ENCODE measurements at places on chromosomes 3 and 15.
A peak's percentile ranks its signal among the peaks of the same experiment; 100 is the strongest.

GRCh38 chr15:42591238-42591934 lies 16.0 kb downstream of the STARD9 start:
- no peaks in the 10 kb centered on the region for H3K27me3 ChIP-seq
- no peaks in the 10 kb centered on the region for H3K4me1 ChIP-seq
- no peak overlapping the region for H3K27ac ChIP-seq
- no peak for DNase-seq

GRCh38 chr3:11509173-11510000 lies 134.3 kb downstream of the VGLL4 start:
- H3K27me3 ChIP-seq, result no peaks in the 10 kb centered on the region
- peaks cover under 1% of the 10 kb centered on the region for H3K36me3 ChIP-seq
- H3K4me1 ChIP-seq, result peaks cover 6% of the 10 kb centered on the region
- H3K4me3 ChIP-seq, result no peak overlapping the region
- DNase-seq, result no peak

- H3K4me3 ChIP-seq, result peak overlapping the region; percentile 88
- H3K4me1 ChIP-seq, result peaks cover 65% of the 10 kb centered on the region
- peaks cover 7% of the 10 kb centered on the region for H3K27me3 ChIP-seq
- H3K27ac ChIP-seq, result peak overlapping the region; percentile 88
- peak; percentile 94 for DNase-seq
These were observed 1.2 kb downstream of the RAB43 start for GRCh38 chr3:129120254-129121004.

DNA sequence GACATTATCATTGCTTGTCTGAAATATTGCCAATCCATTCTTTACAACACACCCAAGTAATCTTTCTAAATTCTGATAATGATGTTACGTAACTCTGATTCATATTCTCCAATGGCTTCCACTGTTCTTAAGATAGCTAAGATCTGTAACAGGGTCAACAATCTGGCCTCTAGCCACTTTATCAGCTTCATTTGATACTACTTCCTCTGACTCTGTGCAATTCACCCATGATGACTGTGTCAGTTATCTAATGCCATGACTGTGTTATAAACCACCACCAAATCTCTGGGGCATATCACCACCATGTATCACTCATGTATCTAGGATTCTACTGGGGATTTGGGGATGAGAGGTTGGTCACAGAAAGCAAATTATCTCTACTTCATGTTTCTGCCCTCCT lies 44.0 kb downstream of the CD200 start:
- no peak for DNase-seq
- no peaks in the 10 kb centered on the region for H3K36me3 ChIP-seq
- H3K27ac ChIP-seq, result no peak overlapping the region
- H3K27me3 ChIP-seq, result no peaks in the 10 kb centered on the region
- no peak overlapping the region for H3K4me3 ChIP-seq

- no peak for DNase-seq
- H3K27me3 ChIP-seq, result peaks cover 1% of the 10 kb centered on the region
- H3K36me3 ChIP-seq, result peaks cover 13% of the 10 kb centered on the region
- no peak overlapping the region for H3K27ac ChIP-seq
- peaks cover 18% of the 10 kb centered on the region for H3K4me1 ChIP-seq
These were observed 77.0 kb downstream of the LRIG1 start for GRCh38 chr3:66423791-66424190.

DNA sequence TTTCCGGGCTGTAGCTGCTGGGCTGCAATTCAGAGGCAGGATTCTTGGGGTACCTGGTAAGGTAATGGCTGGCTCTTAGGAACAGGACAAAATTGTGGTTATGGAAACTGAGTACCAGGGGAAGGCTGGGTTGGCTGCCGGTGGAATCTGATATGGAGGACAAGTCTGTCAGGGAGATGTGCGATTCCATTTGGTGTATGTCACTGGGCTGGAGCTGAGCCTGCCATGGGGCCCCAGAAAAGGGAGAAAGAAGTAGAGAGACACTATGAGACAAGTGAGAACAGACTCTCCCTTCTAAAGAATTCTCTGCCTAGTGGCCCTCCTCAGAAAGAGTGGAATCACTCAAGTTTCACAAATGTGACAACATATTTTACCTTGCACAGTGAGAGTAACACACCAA lies 368.2 kb upstream of the ROPN1 start:
- no peak overlapping the region for H3K4me3 ChIP-seq
- H3K27me3 ChIP-seq, result peaks cover 2% of the 10 kb centered on the region
- no peak for DNase-seq
- no peaks in the 10 kb centered on the region for H3K36me3 ChIP-seq
- no peaks in the 10 kb centered on the region for H3K4me1 ChIP-seq
- no peak overlapping the region for H3K27ac ChIP-seq

- peaks cover 4% of the 10 kb centered on the region for H3K4me1 ChIP-seq
- no peaks in the 10 kb centered on the region for H3K36me3 ChIP-seq
- peaks cover 25% of the 10 kb centered on the region for H3K27me3 ChIP-seq
- H3K27ac ChIP-seq, result no peak overlapping the region
- DNase-seq, result no peak
These were observed 799 bp upstream of the C2CD4B start for GRCh38 chr15:62165793-62166375.

GRCh38 chr15:60760646-60761504 lies 281.9 kb upstream of the ICE2 start:
- H3K27me3 ChIP-seq, result peaks cover 4% of the 10 kb centered on the region
- DNase-seq, result no peak
- H3K36me3 ChIP-seq, result peaks cover 4% of the 10 kb centered on the region
- no peak overlapping the region for H3K27ac ChIP-seq
- H3K4me1 ChIP-seq, result no peaks in the 10 kb centered on the region

DNA sequence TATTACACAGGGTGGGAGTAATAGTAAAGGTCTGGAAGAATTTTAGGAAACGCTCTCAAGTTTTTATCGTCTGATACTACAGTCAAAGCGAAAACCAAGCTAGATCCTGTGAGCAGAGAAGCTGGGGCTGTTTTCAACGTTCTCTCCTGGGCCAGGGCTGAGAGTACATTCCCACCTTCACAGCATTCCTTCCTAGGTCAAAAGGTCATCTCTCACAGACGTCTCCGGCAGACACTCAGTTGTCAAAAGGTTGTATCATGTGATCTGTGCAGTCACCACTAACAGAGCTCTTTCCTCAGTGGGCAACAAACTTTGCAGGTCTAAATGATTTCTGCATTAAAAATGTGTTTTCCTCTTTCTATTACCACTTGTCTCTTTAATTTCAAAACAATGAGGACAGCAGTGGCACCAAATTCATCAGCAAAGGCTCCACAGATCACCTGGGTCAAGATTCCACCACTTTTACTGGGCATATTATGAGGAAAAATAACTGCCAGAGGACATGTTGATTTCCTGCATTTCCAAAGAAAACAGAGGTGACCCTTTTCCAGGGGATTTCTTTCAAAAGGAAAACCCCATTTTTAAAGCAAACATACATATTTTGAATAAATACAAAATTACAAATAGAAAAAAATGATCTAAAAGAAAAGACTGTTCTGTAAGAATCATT lies 41.9 kb downstream of the MEIS2 start:
- no peaks in the 10 kb centered on the region for H3K27me3 ChIP-seq
- H3K27ac ChIP-seq, result no peak overlapping the region
- H3K36me3 ChIP-seq, result no peaks in the 10 kb centered on the region
- no peak overlapping the region for H3K4me3 ChIP-seq
- no peaks in the 10 kb centered on the region for H3K4me1 ChIP-seq
- no peak for DNase-seq

GRCh38 chr15:57752840-57753239 lies 46.3 kb downstream of the POLR2M start:
- H3K4me1 ChIP-seq, result no peaks in the 10 kb centered on the region
- no peak overlapping the region for H3K4me3 ChIP-seq
- no peak overlapping the region for H3K27ac ChIP-seq
- H3K27me3 ChIP-seq, result peaks cover 3% of the 10 kb centered on the region
- DNase-seq, result no peak

- H3K4me1 ChIP-seq, result no peaks in the 10 kb centered on the region
- no peak overlapping the region for H3K27ac ChIP-seq
- DNase-seq, result no peak
- H3K4me3 ChIP-seq, result no peak overlapping the region
- H3K27me3 ChIP-seq, result peaks cover 2% of the 10 kb centered on the region
These were observed 79.4 kb downstream of the GTPBP8 start for GRCh38 chr3:113070072-113070640.

- H3K27ac ChIP-seq, result no peak overlapping the region
- no peak overlapping the region for H3K4me3 ChIP-seq
- H3K27me3 ChIP-seq, result peaks cover 6% of the 10 kb centered on the region
- DNase-seq, result no peak
- no peaks in the 10 kb centered on the region for H3K4me1 ChIP-seq
These were observed 164.6 kb upstream of the LINGO1 start for GRCh38 chr15:77797270-77797669.

DNA sequence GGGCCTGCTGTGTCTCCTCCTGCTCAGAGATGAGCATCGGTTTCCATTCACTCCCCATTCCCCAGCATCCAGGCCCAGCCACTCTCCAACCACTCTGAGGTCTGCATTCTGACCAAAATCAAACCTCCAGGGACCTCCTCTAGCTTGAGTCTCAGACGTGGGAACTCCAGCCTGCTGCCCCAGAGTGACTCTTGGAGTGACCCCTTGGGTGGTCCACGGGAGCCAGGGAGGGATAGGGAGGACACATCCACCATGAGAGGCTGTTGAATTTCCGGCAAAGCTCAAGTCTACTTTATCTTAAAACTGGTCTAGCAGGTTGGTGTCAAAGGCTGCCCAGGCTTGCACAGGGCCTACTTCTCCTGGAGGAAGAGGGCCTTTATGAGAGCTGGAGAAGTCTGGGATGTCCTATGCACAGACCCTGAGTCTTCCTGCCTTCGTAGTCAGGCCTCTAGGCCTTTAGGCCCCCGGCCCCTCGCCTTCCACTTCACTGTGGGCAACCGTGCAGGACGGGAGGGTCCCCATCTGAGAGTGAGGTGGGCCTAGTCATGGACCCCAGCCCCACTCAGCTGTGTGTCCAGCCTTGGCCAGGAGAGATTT lies 8.9 kb downstream of the CISH start:
- H3K36me3 ChIP-seq, result peaks cover 23% of the 10 kb centered on the region
- H3K27me3 ChIP-seq, result peaks cover 5% of the 10 kb centered on the region
- peak overlapping the region; percentile 96 for H3K27ac ChIP-seq
- peaks cover 88% of the 10 kb centered on the region for H3K4me1 ChIP-seq

DNA sequence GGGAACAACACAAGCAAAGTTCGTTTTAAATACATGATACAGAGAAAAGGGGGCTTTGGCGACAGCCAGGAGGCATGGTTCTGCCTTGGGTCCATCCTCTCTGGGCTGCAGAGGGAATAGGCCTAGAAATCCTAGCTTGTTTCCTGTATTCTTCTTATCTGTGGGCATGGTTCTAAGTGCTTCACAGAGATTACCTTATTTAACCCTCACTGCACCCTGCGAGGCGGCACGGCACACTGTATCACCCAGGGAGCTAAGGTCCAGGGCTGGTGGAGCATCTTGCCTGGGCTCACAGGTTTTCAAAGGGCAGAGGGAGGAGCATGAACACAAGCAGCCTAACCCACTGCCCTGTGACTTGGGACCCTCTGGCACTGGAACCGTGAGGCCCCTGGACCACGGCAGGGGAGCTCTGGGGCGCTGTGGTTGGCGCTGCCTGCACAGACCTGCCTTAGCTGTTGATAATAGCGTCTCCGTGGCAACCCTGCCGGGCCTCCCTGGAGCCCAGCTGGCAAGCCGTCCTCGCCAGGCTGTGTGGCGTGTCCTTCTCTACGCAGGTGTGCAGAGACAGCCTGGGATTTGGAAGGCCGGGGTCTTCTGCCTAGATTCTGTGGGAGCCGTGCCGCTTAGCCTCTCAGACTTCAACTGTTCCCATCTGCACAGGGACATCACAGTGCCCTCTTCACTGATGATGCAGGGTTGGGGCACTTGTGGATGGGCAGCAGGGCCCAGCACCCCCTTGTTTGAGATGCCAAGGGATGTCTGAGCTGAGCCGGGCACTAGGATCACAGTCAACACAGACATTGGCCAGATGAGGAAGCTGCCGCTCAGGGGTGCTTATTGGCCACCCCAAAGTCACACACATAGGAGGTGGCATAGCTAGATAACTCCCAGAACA lies 154.6 kb upstream of the TLE3 start:
- no peak overlapping the region for H3K4me3 ChIP-seq
- H3K36me3 ChIP-seq, result no peaks in the 10 kb centered on the region
- no peak for DNase-seq
- H3K27ac ChIP-seq, result no peak overlapping the region
- peaks cover 7% of the 10 kb centered on the region for H3K4me1 ChIP-seq
- H3K27me3 ChIP-seq, result peaks cover 4% of the 10 kb centered on the region

- no peak overlapping the region for H3K27ac ChIP-seq
- H3K4me1 ChIP-seq, result peaks cover 63% of the 10 kb centered on the region
- H3K36me3 ChIP-seq, result no peaks in the 10 kb centered on the region
These were observed 65.7 kb downstream of the SLC12A8 start for GRCh38 chr3:125146626-125147490.

- H3K4me3 ChIP-seq, result no peak overlapping the region
- no peaks in the 10 kb centered on the region for H3K4me1 ChIP-seq
- no peaks in the 10 kb centered on the region for H3K36me3 ChIP-seq
- H3K27me3 ChIP-seq, result peaks cover 4% of the 10 kb centered on the region
- H3K27ac ChIP-seq, result no peak overlapping the region
These were observed 93.2 kb downstream of the DGKG start for GRCh38 chr3:186268616-186269448.

DNA sequence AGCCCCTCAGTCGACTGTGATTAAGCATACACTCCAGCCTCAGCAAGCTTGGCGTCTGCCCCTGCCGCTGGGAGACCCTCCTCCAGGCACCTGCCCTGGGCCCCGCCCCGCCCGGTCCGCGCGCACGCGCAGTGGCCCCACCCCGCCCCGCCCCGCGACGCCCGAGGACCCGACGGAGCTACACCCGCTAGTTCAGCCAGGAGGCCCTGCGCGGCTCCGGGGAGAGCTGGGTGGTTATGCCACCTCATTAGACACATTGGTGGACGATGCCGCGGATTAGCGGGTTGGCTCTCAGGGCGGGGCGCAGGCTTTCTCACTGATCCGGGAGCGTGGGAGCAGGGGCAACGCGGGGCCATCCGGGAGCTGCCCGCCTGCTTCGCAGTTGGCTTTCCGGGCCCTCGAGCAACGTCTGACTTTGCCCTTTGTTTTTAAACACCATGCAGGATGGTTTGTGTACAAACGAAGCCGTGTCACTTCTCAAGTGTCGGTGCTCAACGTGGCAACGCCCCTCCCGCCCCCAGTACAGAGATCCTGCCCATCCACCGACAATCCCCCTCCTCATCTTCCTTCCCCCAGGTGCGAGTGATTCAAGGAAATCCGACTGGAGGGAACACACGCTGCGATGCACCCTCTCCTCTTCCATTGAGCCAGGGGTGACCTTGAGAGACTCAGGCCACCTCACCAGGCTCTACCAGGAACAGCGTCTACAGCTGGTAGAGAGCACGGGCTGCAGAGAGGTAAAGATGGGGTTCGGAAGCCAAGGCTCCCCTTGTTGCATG lies 109.3 kb downstream of the SHQ1 start:
- H3K27me3 ChIP-seq, result peaks cover 8% of the 10 kb centered on the region
- H3K27ac ChIP-seq, result no peak overlapping the region
- H3K36me3 ChIP-seq, result no peaks in the 10 kb centered on the region
- H3K4me1 ChIP-seq, result peaks cover 16% of the 10 kb centered on the region
- peak; percentile 54 for DNase-seq

- no peak overlapping the region for H3K4me3 ChIP-seq
- H3K27me3 ChIP-seq, result no peaks in the 10 kb centered on the region
- H3K4me1 ChIP-seq, result no peaks in the 10 kb centered on the region
- peaks cover 26% of the 10 kb centered on the region for H3K36me3 ChIP-seq
- no peak for DNase-seq
These were observed 44.2 kb downstream of the DNAJC13 start for GRCh38 chr3:132461544-132461943.
